ENCODE measurements at places on chromosomes 7 and 10.

DNA sequence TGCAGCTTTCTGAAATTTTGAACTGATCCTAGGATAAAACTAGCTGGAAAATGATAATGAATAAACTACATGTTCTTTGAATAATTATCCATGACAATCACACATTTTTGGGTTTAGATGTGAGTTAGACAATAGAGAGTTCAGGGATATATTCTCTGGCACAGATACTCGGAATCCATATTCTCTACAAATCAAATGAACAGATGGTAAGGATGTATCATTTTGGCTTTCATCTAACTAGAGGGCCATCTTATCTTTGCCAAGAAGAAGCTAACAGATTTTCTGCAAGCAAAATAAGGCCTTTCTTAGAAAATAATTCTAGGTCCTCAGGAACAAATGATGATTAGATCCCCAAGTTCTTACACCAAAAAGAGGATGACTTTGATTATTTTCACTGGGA is 355.9 kb upstream of the C7orf33 start:
- DNase-seq, result no peak

GRCh38 chr10:103095005-103095404 is 98.1 kb downstream of the NT5C2 start:
- DNase-seq, result no peak

DNA sequence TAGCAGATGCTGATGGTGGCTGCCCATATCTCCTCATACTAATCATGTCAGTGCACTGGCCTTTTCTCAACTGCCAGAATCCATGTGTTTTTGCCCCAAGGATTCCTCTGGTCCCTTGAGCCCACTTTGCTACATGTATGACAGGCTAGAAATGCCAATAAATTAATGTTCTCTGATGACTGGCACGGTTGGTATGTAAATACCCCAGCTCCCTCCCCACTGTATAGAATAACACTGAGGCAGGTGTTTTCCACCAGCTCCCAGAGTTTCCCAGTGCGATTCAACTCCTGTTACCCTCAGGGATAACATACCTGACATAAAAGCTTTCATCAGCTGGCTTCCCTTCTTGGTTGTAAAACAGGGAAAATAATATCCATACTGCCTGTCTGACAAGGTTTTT is 9.0 kb upstream of the PLEKHS1 start:
- no peak for DNase-seq

DNA sequence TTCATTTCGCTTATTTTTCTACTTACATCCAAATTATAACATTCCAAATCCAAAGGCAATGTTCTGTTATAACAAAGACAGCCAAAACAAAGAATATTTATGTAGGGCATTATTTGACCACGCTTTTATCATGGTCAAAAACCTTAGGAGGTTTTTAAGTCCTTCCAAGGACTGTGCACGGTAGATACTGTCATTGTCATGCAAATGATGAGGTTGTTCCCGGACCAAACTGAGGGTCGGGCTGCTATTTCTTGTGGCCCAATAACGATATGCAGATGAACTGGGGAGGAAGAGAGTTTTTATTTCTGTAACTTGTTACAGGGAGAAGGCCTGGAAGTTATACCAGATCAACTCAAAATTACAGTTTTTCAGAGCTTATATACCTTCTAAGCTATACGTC is 56.6 kb upstream of the STEAP4 start:
- no peak for DNase-seq

Data from HCEC 1CT (cell line).